ENCODE measurements at places on chromosomes 16 and 17. TPM values are rescaled to one million over a fixed set of nuclear protein-coding genes. Genes with fewer than 3 reads are reported as not detected.

DNA sequence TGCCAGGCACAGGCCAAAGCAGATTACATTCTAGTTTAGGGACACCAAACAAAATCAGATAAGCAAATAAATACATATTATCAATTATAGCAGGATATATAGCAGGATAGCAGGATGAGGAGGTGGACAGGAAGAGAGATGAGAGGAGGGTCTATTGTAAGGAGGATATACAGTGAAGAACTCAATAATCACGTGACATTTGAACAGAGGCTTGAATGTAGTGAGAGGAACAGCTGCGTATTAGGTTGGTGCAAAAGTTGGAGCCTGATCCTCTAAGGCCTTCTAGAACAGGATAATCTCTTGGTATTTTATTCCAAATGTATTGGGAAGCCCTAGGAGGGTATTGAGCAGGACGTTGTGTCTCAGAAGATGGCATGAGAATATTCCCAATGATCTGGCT, 136.7 kb downstream of the CYLD start:
- H3K27ac ChIP-seq: no peak overlapping the region
- no peaks in the 10 kb centered on the region for H3K36me3 ChIP-seq
- no peaks in the 10 kb centered on the region for H3K4me1 ChIP-seq

- H3K36me3 ChIP-seq: no peaks in the 10 kb centered on the region
- H3K27me3 ChIP-seq: no peaks in the 10 kb centered on the region
- DNase-seq: peak; percentile 75
- H3K4me1 ChIP-seq: peaks cover 21% of the 10 kb centered on the region
- H3K4me3 ChIP-seq: no peak overlapping the region
Measured at GRCh38 chr16:87921236-87921773, 15.0 kb downstream of the CA5A start.

CARD14 gene
- total RNA-seq: not detected

YWHAE gene
- 189 TPM for total RNA-seq

SLC12A3 gene
- 0.14 TPM for total RNA-seq
